Stimulated activated CD8-positive, alpha-beta memory T cell treated with anti-CD3 and anti-CD28 coated beads, Interleukin-7, amount 100 ng/mL, for 1 hour (primary cell): ENCODE measurements at places on chromosomes 2 and 18.

DNA sequence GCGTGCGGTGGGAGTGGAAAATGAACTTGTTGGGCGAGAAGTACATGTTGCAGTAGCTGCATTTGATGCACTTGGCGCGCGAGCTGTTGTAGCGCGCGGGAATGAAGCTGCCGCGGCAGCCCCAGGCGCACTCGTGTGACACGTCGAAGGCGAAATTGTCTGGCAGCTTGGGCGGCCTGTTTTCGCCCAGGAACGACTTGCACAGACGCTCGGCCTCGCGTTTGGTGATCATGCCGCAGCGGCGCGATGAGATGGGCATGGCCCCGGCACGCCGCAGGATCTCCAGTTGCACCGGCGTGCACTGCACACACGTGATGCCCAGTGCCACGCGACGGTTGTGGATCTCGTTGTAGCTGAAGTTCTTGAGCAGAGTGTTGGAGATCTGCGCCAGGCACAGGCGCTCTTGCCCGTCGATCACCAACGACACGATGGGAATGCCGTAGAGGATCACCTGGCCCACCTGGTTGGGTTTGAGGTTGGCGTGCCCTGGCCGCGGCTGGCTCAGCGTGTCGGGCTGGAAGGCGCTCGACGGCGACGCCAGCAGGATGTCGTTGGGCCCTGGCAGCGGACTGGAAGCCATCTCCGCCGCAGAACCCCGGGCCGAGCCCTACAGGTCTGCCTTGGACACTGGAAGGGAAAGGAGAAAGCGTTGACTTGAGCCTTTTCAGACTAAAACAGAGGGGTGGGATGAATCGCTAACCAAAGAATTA, 2.7 kb downstream of the SKOR2 start:
- no peak for DNase-seq

DNA sequence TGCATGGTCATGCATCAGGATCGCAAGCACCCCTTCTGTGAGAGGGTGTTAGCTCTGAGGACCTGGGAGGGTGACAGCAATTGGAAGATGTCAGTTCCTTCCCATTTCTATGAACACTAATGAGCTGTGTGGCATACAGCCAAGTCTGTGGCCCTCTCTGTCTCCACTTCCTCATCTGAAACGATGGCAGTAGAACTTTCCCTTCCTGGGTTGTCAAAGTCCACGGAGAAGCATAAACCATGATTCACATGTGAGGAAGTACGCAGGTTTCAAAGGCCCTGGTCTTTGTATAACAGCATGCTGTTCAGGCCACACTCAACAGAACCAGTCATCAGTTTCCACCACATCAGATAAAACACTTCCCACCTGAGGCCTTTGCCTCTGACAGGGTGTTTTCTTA, 167.4 kb upstream of the RAB6C start:
- no peak for DNase-seq

DNA sequence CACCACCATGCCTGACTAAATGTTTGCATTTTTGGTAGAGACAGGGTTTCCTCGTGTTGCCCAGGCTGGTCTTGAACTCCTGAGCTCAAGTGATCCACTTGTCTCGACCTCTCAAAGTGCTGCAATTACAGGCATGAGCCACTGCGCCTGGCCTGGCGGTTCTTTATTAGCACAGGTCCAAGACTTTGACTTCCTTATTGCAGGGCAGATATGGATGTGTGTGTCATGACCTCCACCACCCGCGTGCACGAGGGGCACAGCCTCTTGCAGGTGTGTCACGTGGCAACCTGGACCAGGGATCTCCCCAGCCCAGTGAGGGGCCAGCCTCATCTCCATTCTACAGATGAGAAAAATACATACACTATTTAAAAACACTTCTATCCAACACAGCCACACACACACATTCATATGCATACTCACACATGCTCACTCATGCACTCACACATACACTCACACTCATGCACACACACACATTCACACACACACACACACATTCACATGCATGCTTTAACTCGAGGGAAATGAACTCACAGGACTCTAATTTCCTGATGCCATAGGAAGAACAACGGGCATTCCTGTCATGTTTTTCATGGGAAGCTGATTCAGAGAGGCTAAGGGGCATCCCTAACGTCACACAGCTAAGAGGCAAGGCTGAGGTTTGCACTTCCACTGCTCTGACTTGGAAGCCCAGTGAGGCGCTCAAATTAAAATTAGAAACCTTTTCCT, 38.8 kb downstream of the RRM2 start:
- no peak for DNase-seq

DNA sequence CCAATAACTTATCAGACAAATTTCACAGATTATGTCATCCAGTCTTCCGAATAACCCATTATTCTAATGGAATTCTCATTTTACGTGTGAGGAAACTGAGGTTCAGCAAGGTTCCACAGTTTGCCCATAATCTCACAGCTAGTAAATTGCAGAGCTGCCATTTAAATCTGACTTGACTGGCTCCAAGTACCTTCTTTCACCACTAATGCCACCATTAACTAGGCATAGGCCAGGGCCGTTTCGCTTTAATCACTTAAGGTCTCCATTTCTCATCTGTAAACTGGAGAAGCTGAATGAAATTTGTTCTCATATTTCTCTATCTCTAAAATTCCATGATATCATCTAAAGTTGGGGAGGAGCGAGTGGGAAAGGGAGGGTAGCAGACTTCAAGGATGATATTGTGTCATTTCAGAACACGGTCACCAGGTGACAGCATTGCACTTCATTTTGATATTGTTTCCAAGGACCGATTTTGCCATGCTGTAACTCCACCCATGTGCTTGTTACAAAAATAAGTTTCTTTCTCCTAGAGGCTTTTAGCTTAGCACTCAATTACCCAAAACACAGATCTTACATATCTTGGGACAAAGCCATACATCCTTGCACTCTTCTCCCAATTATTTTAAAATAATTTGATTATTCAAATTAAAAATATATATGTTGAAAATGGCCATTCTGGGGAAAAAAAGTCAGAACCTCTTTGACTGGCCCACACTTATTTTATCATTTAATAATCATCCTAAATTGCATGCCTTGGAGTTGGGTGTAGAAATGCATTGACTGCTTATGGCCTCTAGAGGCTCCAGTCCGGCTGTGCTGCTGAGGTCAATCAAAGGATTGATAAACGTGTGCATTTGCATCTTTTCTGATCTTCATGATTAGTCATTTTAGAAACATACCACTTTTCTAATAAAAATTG, 123.8 kb downstream of the AKAIN1 start:
- no peak for DNase-seq

DNA sequence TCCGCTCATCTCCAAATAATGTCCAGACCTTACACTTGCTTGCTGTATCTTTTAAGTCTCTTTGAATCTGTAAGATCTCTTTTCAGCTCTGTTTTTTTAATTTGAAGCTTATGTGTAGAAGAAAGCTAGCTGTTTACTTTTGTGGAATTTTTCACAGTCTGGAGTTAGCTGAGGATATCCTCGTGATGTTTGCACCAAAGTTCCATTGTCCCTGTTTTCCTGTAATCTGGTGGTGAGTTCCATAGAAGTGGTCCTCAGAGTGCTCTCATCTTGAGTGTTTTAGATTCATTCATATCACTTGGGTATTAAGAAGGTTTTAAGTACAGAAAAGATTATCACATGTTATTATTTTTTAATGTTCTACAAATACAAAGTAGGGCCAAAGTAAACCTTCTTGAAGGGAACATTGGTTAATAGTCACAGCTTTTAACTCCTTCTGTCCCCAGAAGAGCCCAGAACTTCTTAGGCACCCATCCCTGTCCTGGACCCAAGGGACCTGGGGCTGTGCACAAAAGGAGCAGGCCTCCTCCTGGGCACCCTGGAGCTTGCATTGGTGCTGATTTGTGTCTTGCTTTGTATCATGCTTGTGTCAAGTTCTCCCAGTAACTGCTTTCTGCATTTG, 15.0 kb downstream of the MLPH start:
- no peak for DNase-seq

DNA sequence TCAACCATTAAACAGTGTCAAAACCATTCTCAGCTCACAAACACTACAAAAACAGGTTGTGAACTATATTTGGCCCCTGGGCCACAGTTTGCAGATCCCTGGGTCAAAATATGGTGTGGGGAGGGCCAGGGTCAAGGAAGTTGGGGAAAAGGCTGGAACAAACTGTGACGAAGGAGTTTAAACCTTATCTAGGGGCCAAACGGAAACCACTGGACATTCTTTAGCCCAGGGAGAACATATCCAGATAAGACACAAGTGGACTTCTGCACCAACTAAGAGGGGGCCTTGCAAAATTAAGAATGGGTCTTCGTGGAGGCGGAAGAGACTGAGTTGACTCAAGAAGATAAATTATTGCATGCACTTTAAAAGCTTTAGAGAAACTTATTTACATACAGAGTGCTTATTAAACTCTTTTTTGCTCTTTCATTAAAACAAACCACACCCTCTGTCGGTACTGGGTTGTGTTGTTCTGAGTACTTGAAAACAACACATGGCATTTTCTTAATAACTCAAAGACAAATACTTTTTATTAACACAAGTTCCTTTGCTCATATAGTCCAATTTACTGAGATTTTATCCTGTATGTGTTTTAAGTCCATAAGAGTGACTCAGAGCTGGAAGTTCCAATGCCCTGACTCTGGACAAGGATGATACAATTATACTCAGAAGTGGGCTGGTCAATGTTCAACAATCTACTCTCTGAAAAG, 5.3 kb upstream of the ASAP2 start:
- no peak for DNase-seq

DNA sequence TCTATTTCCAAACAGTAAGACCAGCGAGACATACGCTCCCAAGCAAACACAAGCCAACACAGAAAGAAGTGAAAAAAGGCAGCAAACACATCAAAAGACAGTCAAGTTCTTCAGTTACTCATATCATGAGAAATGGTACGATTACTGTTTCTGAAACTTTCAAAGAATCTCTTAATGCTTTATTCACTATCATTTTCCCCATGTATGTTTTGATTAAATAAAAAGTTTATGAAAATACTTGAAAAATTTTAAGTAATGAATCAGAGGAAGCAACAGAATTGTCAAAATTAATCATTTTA, 114.9 kb downstream of the HDAC4 start:
- no peak for DNase-seq
